ENCODE measurements at places on chromosomes 1 and 21. TPM values are rescaled to one million over a fixed set of nuclear protein-coding genes. Genes with fewer than 3 reads are reported as not detected.

GRCh38 chr1:20584890-20585289 is 4.0 kb upstream of the CDA start:
- DNase-seq = no peak

The FAM72B gene
- total RNA-seq = 0.46 TPM

The RAVER2 gene
- total RNA-seq = 11.8 TPM

- no peak for DNase-seq
These were observed 10.3 kb downstream of the KCNE1 start for GRCh38 chr21:34501716-34502115.

DNA sequence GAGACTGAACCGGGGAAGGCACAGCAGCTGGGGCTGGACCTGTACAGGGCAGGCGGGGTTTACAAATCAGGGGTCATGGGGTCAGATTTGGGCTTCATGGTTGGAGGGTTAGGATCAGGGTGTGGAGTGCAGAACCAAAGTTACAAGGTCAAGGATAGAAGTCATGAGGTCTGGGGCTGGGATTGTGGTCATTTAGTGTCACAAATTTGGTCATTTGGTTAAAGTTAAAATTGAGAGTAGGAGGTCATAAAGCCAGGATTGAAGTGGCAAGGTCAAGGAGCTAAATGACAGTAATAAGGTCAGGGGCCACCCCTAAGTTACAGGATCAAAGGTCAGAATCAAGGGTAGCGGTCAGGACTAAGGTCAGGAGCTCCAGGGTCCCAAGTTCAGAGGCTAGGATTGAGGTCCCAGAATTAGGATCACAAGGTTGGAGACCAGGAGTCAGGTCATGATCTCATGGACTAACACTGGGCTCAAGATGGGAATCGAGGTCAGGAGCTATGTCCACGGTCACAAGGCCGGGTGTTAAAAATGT is 20.4 kb downstream of the SERINC2 start:
- DNase-seq = no peak

The MROH7 gene
- 5.2 TPM for total RNA-seq

DNA sequence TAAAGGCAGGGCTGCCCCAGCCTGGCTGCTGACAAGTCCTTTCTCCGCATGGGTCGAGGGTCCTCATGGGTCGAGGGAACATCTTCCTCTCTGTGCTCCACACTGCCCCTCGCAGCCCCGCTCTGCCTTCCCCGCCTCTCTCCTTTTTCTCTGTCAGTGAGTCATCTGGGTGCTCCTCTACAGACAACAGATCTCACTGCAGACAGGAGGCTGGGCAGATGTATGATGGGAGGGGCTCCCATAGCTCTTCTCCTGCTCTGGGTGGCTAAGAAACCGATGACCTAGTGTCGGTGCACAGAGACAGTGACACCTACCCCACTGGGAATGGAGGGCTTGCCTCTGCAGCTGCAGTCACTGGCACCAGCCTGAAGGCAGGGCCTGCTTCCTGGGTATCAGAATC is 5.5 kb downstream of the KCNA10 start:
- DNase-seq = no peak

The FCRL2 gene
- not detected for total RNA-seq

GRCh38 chr1:201183209-201183608 is 7.4 kb upstream of the IGFN1 start:
- no peak for DNase-seq

The TMPRSS15 gene
- 0.34 TPM for total RNA-seq

The VANGL2 gene
- 13.6 TPM for total RNA-seq

The APCS gene
- total RNA-seq = not detected

DNA sequence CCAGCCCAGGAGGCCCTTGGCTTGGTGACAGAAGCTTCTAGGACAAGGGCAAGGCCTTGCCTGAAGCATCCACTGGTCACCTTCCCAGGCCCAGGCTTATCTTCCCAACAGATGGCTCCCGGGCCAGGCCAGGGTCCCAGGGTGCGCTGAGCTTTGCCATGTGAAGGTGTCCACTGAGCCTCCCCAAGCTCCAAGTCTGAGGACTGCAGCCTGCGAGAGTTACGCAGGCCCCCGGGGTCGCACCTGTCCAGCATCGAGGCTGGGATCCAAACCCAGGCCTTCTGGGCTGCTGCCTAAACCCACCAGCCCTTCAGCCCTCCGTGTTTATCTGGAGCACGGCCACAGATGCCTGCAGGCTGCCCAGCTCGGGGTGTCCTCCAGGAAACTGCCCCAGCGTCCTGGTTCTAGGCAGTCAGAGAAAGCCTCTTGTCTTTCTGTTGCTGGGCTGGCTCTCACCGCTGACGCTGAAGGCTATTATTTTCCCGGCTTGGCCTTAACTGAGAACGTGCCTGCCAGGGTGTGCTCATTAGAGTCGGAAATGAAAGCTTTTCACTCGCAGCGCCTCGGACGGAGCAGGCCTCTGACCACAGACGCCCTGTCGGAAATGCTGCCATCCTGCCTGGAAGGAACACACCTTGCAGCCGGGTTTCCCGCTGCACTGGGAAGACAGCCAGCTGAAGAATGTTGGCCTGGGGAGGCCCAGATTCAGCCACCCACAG is 71.4 kb downstream of the MEGF6 start:
- DNase-seq = peak; percentile 59

DNA sequence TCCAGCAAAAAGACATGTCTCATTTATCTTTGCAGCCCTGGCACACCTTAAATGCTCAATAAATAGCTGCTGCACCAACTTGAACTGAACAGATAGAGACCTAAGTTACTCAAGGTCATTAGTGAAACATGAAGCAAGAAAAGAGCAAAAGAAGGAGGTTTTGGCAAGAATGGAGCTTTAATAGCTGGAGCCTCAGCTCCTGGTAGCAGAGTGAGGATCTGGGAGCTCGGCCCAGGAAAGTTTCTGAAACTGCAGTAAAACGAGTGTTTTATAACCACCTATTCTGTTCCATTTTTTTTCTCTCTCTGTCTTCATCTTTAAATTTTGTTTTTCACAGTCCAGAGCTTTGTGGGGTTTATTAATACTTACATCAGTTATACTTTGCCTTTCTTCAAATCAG is 207.5 kb downstream of the SETD4 start:
- DNase-seq = no peak

DNA sequence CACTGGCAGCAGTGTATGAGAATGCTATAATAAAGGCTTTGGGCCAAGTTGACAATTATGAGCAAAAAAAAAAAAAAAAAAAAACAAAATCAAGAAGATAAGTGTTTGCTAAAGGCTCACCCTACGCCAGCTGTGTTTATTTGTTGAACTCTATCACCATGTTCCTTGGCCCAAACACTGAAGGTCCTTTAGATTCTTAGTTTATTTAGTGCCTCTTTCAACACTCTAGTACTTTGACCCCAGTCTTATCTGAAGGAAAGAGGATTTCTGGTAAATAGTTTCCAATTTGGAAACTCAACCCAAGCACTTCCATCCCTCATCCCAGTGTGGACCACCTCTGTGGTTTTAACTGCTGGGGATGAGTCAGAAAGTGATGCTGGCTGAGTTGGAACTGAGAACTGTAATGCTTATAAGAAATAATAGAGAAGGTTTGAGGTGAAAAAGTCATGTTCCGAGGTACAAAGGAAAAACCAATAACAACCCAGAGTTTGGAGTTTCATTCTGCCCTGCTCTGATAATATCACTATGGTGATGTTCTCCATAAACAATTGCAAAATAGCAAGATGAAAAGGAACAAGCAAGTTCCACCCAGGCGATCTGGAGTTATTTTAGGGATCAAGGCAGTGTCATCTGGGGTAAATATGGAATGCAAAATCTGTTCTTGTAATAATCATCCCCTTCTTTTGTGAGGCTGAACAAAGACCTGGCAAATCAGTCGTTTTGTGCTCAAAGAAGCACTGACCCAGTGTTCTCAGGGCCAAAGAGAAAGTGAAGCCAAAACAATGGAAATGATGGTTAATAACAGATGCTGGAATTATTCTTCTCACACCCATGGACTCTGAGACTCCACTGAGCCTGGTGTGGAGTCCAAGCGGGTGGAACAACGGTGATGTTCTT is 19.7 kb upstream of the CAPZB start:
- DNase-seq = no peak

GRCh38 chr1:197444755-197445154 is 176.7 kb downstream of the CRB1 start:
- DNase-seq = no peak

- DNase-seq = no peak
These were observed 59.3 kb downstream of the ACP6 start for GRCh38 chr1:147611021-147611426.

The OLFML3 gene
- total RNA-seq = 25.1 TPM

The LORICRIN gene
- total RNA-seq = not detected

- DNase-seq = no peak
These were observed 5.9 kb downstream of the GNAT2 start for GRCh38 chr1:109613361-109614147.

DNA sequence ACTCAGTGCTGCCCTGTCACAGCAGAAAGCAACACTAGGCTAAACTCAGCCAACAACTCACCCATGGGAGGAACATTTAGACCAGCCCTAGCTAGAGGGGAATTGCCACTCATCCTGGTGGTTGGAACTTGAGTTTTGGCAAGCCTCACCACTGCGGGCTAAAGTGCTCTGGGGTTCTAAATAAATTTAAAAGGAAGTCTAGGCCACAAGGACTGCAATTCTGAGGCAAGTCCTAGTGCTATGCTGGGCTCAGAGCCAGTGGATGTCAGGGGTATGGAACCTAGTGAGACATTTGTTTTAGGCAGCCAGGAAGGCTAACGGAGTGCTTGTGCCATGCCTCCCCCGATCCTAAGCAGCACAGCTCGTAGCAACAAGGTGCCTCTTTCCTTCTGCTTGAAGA is 78.0 kb downstream of the RGS13 start:
- DNase-seq = no peak

The ITLN2 gene
- 2.4 TPM for total RNA-seq

GRCh38 chr1:64875101-64875500 is 91.2 kb downstream of the JAK1 start:
- no peak for DNase-seq

DNA sequence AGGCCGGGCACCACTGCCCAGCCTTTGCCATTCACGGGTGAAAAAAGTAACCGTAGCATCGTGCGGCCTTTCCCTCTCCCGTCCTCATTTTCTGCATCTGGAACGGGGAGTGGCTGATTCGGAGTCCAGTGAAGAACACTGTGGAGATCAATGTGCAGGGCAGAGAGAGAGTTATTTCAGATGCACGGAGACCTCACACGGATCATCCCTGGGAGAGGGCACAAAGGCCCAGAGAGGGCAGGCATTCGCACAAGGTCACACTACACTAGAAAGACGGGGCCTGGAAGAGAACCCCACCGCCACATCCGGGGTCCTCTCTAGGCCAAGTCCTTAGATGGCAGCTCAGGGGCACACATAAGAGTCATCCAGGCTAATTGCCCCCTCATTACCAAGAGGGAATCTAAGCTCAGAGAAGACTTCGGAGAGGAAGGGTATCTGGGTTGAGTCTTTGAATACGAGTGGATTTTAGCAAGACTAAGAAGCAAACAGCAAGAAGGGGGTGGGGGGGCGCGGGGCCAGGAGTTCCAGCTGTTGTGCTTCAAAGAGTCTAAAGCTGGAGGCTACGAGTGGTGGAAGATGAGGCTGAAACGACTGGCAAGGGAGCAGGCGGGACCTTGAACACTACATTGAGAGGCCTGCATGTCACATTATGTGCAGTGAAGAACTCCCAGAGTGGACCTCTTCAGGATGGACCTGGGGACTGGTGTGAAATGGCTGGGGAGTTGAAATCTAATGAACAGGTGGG is 857 bp downstream of the GPX7 start:
- no peak for DNase-seq

DNA sequence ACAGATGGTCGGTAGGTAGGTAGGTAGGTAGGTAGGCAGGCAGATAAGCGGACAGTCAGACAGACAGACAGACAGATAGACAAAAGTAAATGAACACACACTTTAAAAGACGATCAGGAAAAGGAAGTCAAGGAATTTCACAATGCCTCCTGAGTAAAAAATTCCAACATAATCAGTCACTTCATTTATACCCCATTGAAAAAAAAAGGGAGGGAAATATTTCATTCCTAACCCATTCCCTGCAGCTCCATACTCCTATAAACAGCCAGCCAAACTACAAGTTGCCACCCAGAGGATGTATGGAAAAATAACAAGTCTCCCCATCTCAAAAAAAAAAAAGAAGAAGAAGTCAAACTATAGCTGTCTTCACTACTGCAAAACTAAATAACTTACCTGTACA is 43.4 kb downstream of the ZZZ3 start:
- no peak for DNase-seq

The ZNF695 gene
- 0.74 TPM for total RNA-seq

The CD84 gene
- 6.7 TPM for total RNA-seq

The RBM11 gene
- 4.1 TPM for total RNA-seq

GRCh38 chr1:9181990-9182783 is 52.4 kb upstream of the H6PD start:
- DNase-seq = no peak

GRCh38 chr1:228500143-228500734 is 13.1 kb downstream of the RNF187 start:
- DNase-seq = no peak

DNA sequence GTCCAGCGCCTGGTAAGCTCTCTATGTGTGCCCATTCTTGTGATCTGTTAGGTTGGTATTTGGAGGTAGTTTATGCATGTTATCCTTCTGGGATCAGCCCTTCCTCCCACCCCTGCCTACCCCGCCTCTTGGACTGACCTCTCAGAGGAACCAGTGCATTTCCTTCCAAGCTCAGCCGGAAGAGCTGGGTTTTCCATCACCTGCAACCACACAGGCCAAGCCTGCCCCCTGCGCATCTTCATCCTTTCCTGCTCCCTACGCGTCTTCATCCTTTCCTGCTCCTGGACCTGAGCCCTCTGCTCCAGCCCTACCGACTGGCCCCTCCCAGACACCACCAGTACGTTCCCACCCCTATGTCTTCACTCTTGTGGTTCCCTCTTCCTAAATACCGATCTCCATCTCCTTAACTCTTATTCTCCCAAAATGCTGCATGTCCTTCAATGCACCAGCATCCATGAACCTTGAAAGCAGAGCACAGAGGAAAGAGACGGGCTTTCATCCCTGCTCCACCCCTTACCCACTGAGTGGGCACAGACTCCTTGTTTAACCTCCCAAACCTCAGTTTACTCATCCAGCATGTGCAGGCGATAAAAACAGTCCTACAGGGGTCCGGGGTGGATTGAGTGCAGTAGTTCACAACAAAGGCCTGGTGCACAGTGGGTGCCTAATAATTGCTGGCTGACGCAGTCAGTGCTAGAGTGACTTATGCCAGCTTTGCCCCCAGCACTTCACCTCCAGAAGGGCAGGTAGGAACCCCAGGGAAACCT is 526.3 kb downstream of the MATN1 start:
- no peak for DNase-seq

The HIVEP3 gene
- 11.2 TPM for total RNA-seq

All from prostate gland (tissue), 2 donors.